ENCODE measurements at places on chromosomes 6 and 20.

DNA sequence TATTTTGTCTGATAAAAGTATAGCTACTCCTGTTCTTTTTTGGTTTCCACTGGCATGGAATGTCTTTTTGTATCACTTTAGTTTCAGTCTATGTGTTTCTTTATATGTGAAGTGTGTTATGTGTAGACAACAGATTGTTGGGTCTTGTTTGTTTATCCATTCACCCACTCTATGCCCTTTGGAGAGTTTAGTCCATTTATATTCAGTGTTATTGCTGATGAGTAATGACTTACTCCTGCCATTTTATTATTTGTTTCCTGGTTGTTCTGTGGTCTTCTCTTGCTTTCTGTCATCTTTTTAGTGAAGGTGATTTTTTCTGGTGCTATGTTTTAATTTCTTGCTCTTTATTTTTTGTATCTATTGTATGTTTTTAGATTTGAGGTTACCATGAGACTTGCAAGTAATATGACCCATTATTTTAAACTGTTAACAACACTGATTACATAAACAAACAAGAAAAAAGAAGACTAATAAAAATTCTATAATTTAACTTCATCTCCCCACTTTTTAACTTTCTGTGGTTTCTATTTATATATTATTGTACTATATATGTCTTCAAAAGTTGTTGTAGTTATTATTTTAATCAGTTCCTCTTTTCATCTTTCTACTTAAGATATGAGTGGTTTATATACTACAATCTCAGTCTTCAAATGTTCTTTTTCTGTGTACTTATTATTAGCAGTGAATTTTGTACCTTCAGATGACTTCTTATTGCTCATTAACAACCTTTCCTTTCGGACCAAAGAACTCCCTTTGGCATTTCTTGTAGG lies 323.4 kb downstream of the BTBD9 start:
- DNase-seq, result no peak

DNA sequence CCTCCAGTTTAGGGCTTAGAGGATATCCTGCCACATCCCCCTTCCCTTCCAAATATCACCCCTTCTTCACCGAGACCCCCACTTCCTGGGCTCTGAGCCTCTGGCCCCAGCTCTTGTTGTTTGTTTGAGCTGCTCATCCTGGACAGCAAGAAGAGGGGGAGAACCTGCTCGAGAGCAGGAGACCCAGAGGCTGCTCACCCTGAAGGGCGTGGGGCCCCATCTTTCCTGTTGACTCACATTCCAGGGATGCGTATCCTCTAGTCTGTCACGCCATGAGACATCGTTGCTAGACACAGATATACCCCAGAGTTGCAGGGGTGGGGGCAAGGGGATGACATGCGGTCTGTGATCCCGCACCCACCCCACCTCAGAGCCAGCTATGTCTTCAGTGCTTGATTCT lies 5.7 kb upstream of the TNXB start:
- DNase-seq, result no peak

DNA sequence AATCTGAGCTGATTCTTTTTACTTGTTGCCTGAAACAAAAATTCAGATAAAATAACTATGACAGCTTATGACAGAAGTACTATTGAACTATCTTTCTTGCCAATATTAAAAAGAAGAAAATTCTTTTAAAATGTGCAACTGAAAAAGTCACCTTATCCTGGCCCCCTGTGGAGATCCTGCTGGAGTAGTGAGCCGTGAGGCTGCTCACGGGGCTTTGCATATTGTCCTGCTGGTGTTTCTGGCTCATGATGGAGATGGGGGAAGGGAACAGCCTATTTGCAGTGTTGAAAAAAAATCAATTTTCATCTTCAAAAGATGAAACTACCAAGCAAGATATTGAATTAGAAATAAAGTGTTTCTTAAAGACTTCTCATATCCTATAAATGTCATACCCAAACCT lies 216.0 kb downstream of the SAMD5 start:
- DNase-seq, result no peak

DNA sequence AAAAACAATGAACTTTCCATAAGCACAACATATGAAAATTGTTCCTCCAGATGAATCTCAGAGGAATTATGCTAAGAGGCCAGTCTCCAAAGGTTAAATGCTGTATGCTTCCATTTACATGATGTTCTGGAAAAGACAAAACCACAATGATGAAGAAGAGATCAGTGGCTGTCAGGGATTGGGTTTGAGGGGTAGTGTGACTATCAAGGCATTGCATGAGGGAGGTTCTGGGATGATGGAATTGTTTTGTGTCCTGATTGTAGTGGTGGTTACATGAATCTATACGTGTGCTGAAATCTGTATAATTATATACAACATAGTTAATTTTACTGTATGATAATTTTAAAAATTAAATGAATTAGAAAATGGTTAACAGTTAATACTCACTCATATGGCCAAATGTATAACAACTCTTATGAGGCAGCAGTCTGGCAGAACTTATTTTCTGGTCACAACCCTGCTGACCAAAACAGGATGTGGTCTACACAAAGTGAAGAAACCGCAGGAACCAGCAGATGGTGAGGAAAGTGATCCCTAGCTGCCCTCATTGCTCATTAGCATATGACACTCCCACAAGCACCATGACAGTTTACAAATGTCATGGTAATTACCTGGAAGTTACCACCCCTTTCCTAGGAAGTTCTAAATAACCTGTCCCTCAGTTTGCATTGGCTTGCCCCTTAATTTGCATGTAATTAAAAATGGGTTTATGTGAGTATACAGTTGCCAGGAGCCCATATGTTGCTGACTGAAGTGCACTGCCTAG lies 31.9 kb downstream of the NSFL1C start:
- DNase-seq, result peak; percentile 22

- DNase-seq, result no peak
Measured at GRCh38 chr6:90687775-90688380, 101.0 kb upstream of the MAP3K7 start.

- no peak for DNase-seq
Measured at GRCh38 chr6:39792540-39793450, 619 bp downstream of the DAAM2 start.

DNA sequence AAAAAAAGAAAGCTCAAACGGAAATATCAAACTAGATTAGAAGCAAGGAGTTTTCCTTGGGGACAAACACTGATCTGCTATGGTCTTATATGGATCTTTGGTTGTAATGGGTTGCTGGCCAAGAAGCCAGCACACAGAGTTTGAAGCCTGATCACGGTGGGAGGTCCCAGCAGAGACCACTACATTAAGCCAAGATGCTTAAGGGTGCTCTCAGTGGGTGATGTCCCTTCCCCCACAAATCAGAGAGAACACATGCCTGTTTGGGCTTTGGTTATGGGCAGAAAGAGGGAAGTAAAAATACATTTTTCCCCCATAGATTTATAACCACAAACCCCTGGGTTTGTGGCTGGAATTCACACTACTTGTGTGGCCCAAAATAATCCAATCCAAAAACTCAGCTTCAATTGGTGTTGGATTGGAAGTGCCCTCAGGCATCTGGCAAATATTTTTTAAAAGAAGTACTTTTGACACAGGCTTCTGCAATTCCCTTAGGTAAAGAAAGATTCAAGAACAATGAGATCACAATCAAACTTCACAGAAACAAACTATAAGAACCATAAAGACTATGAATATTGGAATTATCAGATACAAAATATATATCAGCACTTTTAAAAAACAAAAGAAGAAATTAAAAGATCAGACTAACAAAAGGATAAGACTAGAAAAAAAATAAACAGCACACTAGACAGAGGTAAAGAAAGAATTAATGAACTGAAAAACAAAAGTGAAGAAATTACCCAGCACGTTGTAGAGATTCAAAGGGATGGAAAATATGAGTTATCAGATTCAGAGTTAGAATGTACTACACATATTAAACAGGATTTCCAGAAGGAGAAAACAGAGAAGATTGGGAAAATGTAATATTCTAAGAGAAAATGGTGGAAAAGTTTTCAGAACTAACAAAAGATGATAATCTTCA lies 44.7 kb downstream of the ESF1 start:
- no peak for DNase-seq

DNA sequence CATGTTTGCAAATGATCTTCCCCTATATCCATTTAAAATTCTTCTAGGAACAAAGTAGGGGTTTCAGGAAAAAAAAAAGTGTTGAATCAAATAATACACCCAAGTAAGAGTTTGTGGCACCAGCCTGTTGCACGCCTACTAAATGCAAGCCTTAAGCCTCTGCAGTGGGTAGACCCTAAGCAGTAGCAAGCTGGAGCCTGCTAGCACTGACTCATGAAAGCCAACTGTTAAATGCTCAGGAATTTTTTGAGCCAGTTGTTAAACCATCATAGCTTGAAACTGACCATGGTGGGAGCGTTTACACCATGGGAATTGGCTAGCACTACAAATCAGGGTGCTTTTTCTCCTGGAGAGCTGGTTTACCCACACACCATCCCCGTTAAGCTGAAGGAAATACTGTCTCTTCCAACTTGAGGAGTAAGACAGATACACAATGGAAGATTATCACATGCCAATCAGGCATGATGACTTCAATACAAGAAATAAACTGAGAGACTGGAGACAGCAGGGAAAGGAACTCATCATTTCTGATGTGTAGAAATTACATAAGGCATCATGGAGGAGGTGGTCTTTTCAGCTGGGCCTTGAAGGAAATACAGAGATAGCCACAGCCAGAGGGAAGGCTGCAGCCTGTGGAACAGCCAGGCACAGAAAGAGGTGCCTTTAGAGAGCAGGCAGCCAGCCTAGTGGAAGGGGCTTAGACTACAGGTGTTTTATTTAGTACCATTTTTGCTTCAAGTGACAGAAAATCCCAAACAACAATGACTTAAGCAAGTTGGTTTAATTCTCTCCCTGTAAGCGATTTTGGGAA lies 110.8 kb downstream of the SNX5 start:
- DNase-seq, result no peak

- no peak for DNase-seq
Measured at GRCh38 chr20:18488301-18488700, 8.7 kb downstream of the RBBP9 start.

- DNase-seq, result no peak
Measured at GRCh38 chr6:40195428-40196134, 261.3 kb upstream of the MOCS1 start.

- no peak for DNase-seq
Measured at GRCh38 chr6:514396-514978, 122.9 kb downstream of the IRF4 start.

DNA sequence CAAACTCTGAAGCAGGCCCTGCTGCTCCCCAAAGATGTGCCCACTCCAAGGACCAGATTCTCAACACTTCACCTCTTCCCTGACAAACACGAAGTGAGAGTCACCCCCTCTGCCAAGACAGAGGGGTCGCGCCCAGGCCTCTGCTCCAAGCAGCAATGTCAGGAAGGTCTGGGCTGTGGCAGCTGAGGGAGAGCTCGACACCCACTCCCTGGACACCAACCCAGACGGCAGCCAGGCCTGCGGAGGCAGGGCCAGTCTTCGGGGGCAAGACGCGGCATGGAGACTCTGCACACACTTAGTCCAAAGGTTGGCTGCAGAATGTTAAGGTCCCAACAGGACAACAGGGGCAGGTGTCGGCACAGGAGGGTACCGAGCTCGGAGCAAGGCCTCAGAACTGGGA lies 144.2 kb downstream of the DLL1 start:
- no peak for DNase-seq

GRCh38 chr20:62977613-62978560 lies 25.4 kb downstream of the SLC17A9 start:
- DNase-seq, result peak; percentile 78

- DNase-seq, result no peak
Measured at GRCh38 chr6:112831022-112831421, 483.9 kb downstream of the RFPL4B start.

GRCh38 chr6:89711801-89712200 lies 73.3 kb upstream of the LYRM2 start:
- DNase-seq, result no peak

- no peak for DNase-seq
Measured at GRCh38 chr6:47288267-47289090, 21.2 kb downstream of the TNFRSF21 start.

DNA sequence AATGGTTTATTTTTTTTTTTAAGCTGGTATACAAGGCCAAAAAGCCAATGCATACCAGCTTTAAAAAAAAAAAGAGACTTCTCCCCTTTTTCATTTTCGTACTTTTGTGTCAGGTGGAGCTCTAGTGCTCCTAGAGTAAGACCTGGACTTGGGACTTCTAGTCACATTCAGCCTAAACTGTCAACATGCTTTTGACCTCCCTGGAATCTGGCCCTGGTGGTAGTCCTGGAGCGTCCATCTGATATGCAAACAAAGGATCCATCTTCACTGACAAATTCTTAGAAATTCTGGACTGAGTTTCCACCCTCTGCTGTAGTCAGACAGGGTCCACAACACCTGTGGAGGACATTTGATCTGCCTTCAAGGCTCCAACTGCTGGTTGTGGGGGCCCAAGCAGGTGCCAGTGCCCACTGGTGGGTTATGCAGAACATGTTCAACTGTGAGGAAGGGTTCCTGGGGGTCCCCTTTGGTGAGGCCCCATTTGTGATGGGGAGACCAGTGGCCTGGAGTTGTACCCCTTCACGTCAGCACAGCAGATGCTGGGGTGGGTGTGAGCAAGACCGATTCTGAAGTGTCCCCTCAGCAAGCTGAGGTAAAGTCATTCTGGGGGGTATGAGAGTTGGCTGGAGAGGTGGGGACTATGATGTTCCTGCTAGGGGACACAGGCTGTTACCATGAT lies 12.6 kb upstream of the PCMTD2 start:
- no peak for DNase-seq

DNA sequence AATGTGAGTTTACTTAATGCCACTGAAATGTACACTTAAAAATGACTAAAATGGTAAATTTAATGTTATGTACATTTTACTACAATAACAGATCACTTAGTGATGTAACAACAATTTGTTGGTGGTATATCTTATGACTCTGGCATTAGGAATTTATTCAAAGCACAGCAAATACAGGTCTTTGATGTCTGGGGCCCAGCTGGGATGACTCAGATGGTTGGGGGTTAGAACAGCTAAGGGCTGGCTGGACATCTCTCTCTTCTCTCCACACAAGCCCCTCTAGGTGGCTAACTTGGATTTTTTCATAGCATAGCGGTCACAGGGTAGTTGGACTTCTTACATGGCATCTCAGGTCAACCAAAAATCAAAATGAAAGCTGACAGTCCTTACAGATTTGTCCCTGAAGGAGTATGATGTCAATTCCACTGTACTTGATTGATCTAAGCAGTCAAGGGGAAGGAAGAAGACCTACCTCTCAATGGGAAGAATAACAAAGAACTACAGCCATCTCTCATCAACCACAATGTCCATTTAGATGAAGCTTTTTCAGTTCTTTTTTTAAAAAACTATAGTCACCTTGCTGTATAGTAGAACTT lies 37.5 kb upstream of the LCA5 start:
- no peak for DNase-seq

DNA sequence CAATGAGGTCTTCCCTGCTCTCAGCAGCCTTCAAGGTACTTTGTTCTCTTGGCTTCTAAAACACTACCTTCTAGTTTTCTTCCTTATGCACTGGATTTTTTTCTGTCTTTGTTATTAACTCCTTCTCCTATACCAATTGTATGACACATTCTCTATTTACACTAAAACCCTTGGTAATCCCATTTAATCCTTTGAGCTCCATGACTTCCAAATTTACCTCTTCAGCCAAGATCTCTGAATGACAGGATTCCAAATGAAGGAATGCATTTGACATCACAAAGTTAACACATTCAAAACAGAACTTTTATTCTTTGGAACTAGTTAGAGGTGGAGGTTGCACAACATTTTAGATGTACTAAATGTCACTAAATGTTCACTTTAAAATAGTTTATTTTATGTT lies 86.6 kb upstream of the SAMD5 start:
- DNase-seq, result no peak

Data from GM12892 (cell line).